ENCODE measurements at places on chromosomes 16 and 17.

DNA sequence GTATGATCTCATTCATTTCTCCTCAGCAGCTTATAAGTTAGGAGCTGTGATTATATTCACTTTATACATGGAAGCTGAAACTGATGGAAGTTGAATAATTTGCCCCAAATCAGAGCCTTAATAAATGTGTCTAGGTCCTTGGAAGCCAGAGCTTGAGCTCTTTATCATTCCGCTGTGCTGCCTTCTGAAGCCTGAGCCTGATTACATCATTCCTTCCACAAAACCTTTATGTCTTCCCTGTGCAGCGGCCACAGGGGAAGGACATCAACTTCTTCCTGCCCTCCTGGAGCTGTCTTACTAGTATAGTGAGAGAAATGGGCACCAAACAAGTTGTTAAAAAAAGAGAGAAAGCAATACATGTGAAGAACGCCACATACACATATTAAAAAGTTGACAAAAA lies 6.8 kb downstream of the TNRC6C start:
- DNase-seq: no peak

- DNase-seq: no peak
These were observed 30.7 kb upstream of the CCNF start for GRCh38 chr16:2398520-2398919.

GRCh38 chr17:32769846-32770245 lies 107.1 kb downstream of the MYO1D start:
- no peak for DNase-seq

DNA sequence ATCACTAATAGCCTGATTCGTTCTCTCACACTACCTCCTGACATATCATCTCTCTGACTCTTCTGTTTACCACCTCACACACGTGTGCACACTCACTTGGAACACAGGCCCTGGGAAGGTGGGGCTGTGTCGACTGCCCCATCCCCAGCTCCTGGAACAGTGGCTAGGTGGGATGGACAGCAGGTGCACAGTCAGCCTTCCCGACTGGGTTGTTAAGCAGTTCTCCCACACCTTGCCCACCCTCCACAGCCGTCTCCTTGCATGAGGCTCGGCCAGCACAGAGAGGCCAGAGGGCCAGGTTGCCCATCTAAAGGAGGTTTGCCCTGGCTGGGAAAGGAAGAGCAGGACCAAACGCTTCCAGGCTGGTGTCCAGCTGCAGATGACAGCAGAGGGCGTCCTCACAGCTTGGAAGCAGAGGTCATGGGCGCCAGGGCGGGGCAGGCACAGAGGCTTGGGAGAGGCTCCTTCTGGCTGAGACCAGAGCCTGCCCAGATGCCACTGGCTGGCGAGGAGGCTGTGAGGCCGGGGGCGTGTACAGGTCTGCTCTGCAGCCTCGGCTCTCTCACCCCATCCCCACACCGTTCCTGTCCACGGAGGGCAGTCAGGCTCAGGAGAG lies 92.8 kb downstream of the AMFR start:
- no peak for DNase-seq

- no peak for DNase-seq
These were observed 86.9 kb downstream of the FOXL1 start for GRCh38 chr16:86665319-86665675.

DNA sequence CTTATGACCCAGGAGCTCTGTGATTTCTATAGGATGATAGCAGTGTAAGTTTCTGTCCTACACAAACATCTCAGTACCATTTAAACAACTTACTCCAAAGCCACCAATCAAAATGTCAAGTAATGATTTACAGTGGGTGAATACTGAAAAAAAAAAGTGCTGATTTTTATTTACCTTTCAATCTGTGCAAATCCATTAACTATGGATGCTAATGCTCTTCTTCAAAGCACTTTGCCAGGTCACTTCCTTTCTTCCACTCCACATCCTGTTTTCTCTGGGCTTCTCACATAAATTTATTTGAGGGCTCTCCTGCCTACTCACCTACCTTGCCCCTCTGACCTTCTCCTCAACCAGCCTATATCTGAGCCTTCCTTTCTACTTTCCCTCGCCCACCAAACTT lies 101.6 kb downstream of the SKAP1 start:
- no peak for DNase-seq

DNA sequence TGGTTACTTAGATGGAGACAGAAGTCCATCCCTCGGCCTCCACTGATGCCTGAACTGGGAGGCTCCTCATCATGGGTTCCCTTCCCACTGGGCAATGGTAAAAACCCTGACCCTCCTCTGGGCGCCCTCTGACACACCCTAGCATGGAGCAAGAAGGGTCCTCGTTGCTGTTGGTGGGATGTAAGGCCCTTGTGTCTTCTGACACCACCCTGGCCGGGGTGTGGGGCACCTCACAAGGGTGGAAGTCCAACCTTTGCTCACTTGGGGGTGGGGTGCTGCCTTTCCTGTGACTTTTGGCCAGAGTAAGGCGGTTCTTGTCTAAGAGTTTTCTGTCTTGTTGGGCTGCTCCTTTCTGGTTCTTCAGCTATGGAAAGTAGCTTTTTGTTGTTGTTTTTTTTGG lies 28.7 kb downstream of the MPRIP start:
- DNase-seq: no peak

GRCh38 chr17:35847006-35847405 lies 21.7 kb downstream of the HEATR9 start:
- no peak for DNase-seq

GRCh38 chr16:4574919-4575705 lies 19.0 kb downstream of the C16orf96 start:
- DNase-seq: no peak

DNA sequence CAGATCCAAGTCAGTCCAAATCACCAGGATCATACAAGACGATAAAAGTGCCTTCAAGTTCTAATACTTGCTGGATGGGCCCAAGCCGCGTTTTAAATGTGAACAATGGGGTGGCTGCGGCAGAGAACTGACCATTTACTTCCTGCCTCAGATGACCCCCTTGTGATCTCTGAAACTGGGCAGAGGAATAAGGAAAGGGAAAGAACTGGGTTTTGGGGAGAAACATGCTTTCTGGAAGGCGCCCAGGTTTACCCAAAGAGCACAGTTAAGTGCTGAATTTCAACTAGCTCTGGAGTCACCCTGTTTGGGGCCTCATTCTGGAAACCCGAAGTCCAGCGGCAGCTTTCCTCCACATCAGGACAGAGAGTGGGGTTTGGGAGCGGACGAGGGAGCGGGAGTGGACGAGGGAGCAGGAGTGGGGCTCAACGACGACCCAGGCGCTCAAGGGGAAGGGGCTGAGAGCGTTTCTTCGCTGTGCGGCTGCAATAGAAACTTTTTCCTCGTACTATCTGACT lies 1.6 kb downstream of the FAM20A start:
- no peak for DNase-seq

- DNase-seq: peak; percentile 37
These were observed 263.8 kb downstream of the HS3ST3A1 start for GRCh38 chr17:13337864-13338371.

DNA sequence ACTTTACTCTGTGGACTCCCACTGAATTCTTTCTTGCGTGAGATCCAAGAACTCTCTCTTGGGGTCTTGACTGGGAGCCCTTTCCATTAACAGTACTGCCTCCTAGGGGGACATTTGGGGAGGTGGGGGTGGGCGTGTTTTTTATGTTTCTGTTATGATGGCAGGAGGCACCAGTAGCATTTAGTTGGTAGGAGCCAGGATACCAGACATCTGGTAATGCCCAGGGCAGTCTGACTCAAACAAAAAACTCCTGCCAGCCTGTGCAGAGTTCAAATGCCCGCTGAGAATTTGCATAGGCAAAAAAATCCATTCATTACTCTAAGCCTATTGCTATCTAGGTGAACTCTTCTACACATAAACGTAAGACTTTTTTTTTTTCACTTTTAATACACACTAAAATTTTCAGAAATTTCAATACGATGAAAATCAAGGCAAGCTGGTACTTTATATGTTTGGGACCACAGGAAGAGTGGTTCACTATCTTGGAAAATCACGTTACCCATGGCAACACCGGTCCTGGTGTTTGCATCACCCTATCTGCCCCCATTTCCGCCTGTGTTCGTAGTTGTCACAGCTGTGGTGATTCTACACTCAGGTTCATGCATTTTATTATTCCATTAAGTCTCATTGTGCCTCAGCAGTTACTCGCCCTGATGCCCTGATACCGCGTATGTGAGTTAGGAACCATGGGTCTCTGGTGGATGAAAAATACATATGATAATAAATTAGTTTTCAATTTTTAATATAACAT lies 121.1 kb upstream of the XYLT1 start:
- no peak for DNase-seq

Measured in left renal cortex interstitium (tissue), 4 donors.